AG09319 (cell line): ENCODE measurements at places on chromosomes 7 and 10.

DNA sequence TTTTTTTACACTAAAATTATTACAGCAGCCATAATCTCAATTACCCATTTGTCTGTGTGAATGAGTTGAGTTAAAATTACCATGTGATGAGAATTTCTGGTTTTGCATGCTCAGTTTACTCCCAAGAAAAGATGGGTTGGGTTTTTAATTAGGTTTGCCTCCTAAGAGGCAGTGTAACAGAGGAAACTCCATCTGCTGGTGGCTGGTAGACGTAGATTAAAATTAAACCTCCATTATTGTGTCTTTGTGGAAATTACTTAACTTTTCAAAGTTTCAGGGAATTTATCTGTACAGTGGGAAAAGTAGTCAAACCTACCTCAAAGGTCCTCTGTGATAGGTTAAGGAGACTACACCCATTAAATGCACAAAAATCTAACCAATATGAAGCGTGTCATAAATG is 954.2 kb downstream of the PCDH15 start:
- DNase-seq: no peak

- DNase-seq: no peak
Observed at GRCh38 chr7:7427363-7427762, 108.3 kb downstream of the COL28A1 start.

GRCh38 chr7:157483971-157484410 is 147.2 kb downstream of the DNAJB6 start:
- DNase-seq: no peak

GRCh38 chr10:9824631-9825071 is 1193.0 kb upstream of the CELF2 start:
- DNase-seq: no peak

GRCh38 chr7:111887734-111888133 is 318.5 kb downstream of the DOCK4 start:
- no peak for DNase-seq

- DNase-seq: no peak
Observed at GRCh38 chr10:72263613-72264241, 10.0 kb upstream of the DDIT4 start.

DNA sequence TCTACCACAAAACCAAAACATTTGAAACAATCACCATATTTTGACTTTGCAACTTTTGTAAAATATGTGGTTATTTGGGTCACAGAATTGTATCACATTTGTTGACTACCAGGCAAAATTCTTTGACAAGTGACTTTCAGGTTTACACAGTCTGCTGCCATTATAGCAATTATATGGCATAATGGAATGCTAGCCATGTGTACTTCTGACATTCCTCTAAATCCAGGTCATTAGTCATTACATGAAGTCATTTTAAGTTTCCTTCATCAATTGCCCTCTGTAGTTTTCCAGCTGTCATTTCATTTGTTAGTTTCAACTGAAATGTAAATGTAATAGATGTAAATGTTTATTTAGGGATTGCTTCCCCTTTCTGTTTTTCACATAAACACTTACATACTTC is 137.5 kb downstream of the IMMP2L start:
- DNase-seq: no peak

DNA sequence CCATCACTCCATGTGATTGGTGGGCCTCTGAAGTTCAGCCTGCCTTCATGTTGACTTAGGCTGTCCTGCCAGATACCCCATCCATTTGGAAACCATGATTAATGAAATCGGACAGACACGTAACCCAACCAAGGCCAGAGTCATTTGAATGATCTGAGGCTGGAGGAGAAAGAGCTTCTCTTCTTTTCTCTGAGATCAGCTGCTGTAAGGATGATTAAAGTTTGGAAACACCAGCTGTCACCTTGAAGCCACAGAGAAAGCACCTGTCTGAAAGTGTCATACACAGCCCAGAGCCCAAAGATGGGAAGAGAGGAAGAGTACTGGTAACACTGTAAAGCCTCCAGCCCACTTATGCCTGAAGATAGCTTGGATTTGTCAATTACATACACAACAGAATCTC is 22.9 kb downstream of the NEBL start:
- no peak for DNase-seq

- DNase-seq: no peak
Observed at GRCh38 chr7:4202154-4202736, 479.9 kb upstream of the FOXK1 start.

- no peak for DNase-seq
Observed at GRCh38 chr10:5565671-5566581, 41.2 kb downstream of the CALML3 start.

- no peak for DNase-seq
Observed at GRCh38 chr10:71753091-71753959, 20.0 kb downstream of the VSIR start.

DNA sequence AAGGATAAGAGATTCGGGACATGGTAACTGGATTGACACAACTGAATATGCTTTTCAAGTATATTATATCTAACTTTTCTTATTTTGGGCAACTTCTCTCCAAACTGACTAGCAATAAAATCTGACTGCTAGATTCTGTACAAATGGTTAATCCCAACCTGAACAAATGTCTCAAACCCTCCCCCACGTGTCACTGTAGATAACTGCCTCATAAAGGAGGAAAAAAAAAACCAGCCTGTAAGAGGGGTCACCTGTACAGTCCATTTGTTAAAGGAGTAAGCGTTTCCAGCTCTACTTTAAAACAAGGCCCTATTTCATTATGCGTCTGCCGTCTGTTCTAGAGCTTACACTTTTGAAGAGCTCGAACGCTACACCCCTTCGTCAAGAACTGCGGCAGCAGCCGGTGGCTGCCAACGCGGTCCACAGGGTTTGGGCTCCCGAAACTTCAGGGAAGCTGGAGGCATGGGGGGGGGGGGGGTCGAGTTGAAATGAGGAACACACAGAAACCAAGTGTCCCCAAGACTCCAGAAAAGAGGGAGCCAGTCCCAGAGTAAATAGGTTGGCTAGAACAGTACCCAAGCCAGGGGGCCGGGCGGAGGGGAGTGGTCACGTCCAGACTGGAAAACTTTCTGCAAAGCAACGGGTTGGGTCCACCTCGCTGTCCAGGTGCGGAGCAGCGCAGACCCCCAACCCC is 492 bp downstream of the COG5 start:
- DNase-seq: no peak

GRCh38 chr10:88158526-88159122 is 295.2 kb downstream of the PTEN start:
- DNase-seq: no peak

- DNase-seq: no peak
Observed at GRCh38 chr7:66238773-66239466, 33.8 kb downstream of the TPST1 start.

DNA sequence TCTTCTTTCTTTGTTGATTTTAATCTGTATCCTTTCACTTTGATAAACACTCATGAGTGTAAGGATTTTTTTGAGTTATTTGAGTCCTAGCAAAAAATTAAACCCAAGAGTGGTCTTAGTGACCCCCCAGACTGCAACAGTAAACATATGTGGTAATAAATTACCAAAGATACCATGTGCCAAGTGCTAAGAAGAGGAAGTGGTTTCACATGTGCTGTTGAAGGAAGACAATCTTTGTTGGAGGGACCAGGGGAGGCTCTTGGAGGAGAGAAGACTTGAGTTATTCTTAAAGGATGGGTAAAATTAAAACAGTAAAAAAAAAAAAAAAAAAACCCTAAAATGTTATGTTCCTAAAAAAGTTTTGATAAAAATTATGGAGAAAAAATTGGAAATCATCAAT is 150.2 kb downstream of the SEC23IP start:
- DNase-seq: no peak

DNA sequence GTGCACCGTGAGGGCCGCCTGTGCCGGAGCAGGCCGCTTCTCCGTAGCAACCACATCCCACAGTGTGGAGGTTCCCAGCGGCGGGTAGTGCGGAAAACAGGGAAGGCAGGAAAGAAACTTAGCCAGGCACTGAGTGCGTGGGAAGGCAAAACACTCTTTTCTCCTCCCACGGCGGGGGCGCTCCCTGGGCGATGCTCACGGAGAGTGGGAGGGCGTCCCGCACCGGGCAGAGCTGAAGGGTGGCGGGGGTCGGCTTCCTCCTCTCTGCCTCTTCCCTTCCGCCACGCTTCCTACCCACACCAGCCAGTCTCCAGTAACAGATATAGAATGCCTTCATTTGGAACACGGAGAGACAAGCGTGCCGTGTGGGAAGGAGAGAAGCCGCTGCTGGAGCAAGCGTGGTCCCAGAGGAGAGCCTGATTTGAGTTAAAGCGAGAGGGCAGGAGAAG is 252.5 kb downstream of the PAXIP1 start:
- no peak for DNase-seq

DNA sequence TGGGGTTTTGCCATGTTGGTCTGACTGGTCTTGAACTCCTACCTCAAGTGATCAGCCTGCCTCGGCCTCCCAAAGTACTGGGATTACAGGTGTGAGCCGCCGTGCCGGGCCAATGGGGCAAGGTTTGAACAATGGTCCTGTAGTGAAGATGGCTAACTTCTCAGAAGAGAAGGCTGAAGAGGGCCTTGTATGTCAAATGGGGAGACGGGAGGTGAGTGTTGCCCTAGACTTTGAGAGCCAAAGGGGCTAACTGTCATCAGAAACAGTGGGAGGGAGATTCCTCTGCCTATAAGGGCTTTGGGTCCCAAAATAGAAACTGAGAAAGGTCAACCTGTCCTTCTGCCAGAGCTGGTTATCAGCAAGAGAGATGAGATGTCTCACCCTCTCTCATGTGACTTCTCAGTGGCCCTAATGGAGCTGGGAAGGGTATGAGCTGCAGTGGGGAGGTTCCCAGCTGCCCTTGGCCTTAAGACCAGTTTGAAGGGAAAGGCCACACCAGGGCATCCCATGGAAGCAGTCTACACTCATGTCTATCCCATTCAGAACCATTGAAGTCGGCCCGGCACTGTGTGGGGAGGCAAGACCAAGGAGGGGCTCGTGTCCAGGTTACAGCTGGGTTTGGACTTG is 1.3 kb upstream of the SAMD8 start:
- no peak for DNase-seq

DNA sequence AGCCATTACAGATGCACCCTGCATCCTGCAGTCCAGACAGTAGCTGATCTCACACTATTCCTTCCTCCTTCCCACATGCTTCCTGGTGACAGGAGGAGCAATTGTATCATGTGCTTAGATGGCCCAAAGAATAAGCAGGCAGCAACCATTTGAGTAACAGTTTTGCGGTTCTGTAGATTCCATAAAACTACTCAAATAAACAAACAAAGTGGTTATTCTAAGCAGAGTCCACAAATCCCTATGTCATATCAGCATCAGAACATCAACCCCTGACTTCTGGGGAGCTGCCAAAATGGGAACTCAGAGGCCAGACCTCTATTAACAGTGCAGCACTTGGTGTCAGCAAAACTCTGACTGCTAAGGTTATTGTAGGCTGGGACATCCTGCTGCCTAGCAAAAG is 226.0 kb downstream of the SORCS1 start:
- no peak for DNase-seq

GRCh38 chr7:16604054-16604453 is 41.5 kb downstream of the ANKMY2 start:
- no peak for DNase-seq

- DNase-seq: no peak
Observed at GRCh38 chr10:13351340-13351915, 3.3 kb upstream of the SEPHS1 start.

- no peak for DNase-seq
Observed at GRCh38 chr10:1257274-1257673, 201.1 kb downstream of the WDR37 start.

- no peak for DNase-seq
Observed at GRCh38 chr10:1163204-1163660, 107.0 kb downstream of the WDR37 start.

GRCh38 chr10:34480345-34480744 is 334.8 kb downstream of the PARD3 start:
- no peak for DNase-seq

DNA sequence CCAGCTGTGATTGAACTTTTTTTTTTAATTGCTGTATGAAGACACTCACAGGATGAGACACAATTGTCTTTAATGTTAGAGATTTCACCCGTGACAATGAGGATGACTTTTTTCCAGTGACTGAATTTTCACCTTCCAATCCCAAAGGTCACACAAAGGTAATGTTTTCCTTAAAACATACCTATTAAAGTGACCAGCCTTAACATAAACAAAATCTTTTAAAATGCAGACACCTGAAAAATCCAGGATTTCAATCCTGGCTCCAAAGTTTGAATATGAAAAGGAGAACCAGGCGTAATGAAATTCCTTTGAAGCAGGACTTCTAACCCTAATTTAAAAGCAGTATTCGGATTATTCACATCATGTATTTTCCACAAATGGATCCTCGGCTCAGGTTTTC is 647.7 kb downstream of the GATA3 start:
- DNase-seq: no peak

- DNase-seq: no peak
Observed at GRCh38 chr10:97916586-97916985, 66.9 kb downstream of the GOLGA7B start.

DNA sequence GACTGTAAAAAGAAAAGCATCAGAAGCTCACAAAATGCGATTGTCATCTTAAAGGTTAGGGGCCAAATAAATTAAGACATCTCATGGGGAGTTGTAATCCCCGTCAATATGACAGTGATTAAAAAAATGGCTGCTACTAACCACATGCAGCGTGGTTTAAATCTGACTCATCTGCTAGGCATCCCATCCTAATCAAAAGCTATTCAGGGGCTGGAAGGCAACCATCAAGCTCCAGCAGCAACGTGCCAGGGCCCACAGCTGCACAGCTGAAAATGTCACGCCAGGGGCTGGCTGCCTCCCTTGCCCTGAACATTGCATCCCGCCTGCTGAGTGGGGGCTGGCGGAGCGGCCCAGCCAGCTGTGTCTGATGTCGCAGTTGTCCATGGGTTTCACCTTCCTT is 66.3 kb upstream of the FRMD4A start:
- DNase-seq: peak; percentile 98

DNA sequence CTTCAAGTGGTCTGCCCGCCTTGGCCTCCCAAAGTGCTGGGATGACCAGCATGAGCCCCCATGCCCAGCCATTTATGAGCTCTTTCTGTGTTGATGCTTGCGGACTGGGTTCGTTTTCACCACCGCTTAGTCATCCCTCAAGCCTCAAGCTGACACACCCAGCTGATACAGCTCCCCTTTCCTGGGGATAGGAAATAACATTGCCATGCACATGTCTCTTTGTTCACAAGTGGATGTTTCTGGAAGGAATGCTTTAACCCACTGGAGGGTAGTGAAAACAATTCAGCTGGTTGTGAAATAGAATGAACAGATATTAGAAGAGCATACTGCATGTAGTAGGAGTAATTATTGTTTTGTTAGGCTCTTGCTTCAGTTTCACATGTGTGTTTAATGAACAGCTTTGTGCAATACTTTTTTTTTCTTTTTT is 8.5 kb upstream of the METTL27 start:
- peak; percentile 96 for DNase-seq

DNA sequence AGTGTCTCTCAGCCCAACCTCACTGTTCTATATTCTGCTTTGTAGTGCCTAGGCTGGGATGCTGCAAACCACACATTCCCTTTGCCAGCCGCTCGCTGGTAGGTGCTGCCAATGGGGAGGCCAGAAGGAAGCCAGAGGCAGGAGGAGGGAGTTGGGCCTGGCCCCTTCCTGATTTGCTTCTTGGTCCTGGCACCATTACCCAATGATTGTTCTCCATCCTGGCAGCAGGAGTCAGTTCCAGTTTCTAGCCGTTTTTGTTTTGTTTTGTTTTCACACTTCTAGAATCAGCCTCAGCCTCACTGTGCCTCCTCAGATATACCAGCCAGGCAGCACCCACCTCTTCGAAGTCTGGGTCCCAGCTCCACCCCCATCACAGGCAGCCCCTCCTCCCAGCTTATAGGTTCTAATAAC is 27.4 kb upstream of the LOXL4 start:
- no peak for DNase-seq

GRCh38 chr7:7647495-7648036 is 7.0 kb downstream of the UMAD1 start:
- DNase-seq: no peak
